Inflammatory macrophage (primary cell): ENCODE measurements at places on chromosomes 2 and 18.

DNA sequence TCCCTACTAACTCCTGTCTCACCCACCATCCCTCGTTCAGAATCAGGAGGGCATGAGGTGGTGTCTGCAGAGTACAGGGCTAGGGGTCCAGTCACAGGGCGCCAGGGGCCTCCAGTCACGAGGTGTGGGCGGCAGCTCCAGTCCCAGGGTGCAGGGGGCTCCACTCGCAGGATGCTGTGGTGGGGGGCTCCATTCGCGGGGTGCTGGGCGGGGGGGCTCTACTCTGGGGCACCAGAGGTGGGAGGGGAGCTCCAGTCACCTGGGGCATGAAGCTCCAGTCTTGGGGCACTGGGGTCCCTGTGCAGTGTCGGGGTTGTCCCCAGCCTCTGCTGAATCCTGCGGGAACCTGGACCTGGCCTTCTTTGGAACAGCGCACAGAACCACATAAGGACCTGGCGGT, 66.0 kb downstream of the EIPR1 start:
- no peak for DNase-seq

- no peak for DNase-seq
Observed at GRCh38 chr2:11569636-11570035, 35.8 kb downstream of the GREB1 start.

- no peak for DNase-seq
Observed at GRCh38 chr2:20668451-20668850, 1.5 kb downstream of the GDF7 start.

DNA sequence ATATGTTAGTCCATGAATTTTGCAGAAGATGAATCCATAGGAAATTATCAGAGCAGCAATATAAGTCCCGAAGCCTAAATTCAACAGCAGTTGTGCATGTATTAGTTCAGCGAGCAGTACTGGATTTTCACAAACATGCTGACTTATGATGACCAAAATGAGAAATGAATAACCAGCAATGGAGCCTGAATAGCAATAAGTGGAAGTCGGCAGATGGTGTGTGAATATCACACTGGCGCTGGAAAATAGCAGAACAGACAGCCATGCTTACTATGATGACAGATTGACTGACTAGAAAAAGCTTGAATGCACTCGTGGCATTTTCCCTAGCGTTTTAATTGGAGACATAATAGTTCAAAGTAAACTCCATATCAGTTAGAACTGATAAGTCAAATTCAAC, 1114.5 kb downstream of the DSC3 start:
- no peak for DNase-seq

- DNase-seq = no peak
Observed at GRCh38 chr2:153866595-153866994, 5.1 kb upstream of the GALNT13 start.

DNA sequence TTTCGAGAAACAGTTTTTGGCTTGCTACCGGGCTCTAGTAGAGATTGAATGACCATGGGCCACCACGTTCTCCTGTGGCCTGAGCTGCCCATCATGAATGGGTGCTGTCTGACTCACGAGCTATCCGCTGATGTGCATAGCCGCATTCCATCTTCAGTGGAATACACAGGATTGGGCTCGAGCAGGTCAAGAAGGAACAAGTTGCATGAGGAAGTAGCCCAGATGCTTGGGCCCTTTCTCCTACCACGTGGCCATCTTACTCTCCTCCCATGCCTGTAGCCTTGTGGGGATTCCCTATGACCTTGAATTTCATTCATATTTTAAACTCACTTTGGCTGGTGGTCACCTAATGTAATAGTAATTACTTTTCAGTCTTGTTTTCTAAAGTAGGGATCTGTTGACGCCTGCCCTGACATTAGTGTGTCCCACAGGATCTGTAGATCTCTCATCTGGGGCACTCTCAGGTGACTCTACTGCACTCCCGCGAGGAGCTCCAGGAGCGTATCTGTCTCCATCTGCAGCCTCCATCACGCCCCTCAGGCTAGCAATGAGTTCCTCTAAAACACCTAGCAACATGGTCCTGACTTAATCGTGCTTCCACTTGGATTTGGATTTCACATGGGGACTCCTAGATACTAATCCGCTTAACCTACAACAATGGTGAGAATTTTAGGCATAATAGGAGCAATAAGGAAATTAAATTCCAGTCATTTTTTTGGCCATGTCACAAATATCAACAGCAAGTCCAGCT, 67.8 kb downstream of the PSMG2 start:
- DNase-seq = no peak
